ENCODE measurements at places on chromosomes 3 and 15.

GRCh38 chr3:153163393-153163724 is 1.3 kb downstream of the RAP2B start:
- DNase-seq, result no peak

DNA sequence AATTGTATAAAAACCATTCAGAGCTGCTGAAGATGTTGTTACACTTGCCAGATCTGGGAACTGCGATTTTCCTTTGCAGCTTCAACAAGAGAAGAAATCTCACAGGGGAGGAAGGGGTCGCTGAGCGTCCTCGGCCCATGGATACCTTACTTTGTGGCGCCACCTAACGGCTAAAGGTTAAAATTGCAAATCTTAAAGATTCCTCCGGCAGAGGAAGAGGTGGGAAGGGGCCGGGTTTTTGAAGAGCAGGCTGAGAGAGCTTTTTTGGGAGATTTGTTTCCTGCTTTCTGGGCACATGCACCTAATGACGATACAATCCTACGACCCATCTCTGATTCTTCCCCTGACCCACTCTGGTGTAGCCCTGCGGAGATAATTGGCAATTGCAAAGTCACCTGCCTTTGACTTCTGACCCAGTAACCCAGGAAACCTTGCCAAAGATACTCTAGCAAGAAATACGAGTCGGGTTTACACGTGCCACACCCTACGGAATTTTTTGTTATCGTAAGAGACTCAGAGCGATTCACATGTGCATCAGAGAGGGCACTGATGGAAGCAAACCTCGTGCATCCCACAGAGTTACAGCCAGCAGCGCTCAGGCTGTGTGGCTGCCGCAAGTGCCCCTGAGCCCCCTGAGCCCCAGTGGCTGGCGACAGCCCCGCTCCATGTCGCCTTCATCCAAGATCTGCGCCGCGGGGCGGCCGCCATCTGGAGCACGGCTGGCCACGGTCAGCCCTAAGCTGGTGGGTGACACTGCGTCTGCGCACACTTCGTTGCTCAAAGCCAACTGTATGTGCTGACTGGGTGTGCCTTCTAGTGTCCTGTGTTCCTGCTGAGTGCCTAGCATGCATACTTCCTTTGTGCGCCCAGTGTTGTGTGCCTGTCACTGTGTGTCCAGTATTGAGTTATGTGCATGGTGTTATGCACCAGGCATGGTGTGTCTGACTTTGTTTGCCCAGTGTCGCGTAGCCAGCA is 55.2 kb upstream of the CHRNA7 start:
- DNase-seq, result peak; percentile 41

DNA sequence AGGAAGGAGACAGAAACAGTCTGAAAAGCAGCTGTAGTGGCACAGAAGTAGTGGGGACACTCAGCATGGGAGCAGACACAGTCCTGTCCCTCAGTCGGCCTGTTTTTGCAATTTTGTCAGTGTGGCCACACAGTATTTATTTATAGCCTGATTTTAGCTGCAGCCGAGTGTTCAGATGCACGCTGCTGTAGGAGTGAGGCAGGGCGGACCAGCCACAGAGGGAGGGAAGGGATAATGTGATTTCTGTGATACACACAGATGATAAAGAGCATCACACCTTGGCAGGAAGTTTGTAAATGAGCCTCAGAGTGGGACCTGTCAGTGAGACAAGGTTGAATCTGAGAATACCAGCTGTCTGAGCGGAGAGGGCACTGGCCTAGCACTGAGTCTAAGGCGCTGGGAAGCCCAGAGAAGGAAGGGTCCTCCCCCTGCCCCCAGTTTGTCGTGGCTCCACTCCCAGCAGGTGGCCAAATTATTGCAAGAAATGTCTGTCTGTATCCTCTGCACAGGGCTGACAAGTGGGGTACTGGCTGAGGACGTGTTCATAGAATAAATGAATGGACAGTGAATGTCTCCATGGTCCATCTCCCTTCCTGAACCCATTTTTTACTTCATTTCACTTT is 3.8 kb downstream of the PSTPIP1 start:
- no peak for DNase-seq

- DNase-seq, result no peak
These were observed 38.1 kb upstream of the IQSEC1 start for GRCh38 chr3:13111173-13111872.

GRCh38 chr15:36898536-36899126 is 201.7 kb downstream of the MEIS2 start:
- no peak for DNase-seq

GRCh38 chr3:144200004-144200403 is 228.4 kb downstream of the DIPK2A start:
- no peak for DNase-seq

DNA sequence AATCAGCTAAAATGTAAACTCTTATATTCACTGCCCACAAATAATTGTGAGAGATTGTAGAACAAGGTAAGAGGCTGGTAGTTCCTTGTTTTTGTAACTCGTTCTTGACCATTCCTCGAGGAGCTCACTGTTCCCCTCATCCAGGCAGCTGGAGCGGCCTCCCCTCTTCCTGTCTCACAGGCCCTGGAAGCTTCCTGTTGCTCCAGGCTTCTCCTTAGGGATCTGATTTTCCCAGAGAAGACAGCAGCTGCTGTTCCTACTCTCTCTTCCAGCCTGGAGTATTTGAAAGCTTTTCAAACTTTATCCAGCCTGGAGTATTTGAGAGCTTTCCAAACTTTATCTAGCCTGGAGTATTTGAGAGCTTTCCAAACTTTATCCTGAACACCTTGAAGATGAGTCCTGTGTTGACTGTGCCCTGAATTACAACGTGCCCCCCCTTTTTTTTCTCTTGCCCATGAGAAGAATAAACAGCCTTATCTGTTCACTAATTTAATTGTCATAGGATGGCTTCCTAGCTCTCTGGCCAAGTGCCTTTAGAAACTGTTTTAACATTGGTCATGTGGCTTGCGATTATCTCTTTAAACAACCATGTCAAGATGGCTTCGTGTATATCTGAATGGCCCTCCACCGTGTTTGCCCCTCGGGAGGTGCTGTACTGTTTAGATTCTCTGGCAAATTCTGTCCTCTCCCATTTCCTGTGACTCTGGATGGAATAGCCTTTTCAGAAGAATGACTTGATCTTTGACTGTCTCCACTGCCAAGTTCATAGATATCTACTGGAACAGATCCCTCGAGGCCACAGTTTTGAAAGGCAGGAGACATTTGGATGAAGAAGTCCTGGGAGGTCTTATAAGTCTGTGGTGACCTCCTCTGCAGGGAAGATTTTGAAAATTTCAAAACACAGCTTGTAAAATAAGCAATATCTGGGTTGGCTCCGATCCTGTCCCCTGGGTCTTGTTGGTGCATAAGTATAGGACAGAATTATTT is 4.8 kb downstream of the ADAMTSL3 start:
- DNase-seq, result no peak

- DNase-seq, result no peak
These were observed 236.9 kb upstream of the IL12A start for GRCh38 chr3:159751752-159752151.

DNA sequence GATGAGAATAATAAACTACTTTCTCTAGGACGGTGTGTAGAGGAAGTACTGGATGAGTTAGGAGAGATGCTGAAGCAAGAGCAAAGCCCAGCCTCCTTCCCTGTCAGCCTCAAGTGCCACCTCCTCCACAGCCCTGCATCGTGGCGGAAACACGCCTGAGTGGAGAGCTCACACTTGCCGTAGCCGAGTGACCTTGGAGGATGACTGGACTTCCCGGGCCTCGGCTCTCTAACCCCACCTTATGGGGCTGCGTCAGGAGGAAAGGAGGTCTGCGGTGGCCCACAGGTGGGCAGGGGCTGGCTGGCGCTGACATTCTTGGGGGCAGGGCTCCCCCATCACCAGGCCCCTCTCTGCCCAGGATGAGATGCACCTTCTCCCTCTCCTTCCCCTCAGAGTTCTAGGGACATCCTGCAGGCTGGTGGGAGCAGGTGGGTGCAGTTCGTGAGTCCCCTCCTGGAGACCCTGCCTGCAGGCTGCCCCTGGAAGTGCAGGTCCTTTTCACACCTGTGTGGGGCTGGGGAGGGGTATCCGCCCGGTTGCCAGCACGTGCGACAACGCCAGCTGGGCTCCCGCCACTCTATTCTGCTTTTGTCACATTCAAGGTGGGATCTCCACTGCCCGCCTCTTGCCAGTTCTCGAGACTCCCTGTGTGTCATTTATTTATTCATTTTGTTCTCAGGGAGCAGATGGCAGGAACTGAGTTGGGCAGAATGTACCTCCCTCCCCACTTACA is 175.2 kb downstream of the MEGF11 start:
- no peak for DNase-seq

- DNase-seq, result no peak
These were observed 277.9 kb upstream of the SEMA6D start for GRCh38 chr15:47439146-47440111.

DNA sequence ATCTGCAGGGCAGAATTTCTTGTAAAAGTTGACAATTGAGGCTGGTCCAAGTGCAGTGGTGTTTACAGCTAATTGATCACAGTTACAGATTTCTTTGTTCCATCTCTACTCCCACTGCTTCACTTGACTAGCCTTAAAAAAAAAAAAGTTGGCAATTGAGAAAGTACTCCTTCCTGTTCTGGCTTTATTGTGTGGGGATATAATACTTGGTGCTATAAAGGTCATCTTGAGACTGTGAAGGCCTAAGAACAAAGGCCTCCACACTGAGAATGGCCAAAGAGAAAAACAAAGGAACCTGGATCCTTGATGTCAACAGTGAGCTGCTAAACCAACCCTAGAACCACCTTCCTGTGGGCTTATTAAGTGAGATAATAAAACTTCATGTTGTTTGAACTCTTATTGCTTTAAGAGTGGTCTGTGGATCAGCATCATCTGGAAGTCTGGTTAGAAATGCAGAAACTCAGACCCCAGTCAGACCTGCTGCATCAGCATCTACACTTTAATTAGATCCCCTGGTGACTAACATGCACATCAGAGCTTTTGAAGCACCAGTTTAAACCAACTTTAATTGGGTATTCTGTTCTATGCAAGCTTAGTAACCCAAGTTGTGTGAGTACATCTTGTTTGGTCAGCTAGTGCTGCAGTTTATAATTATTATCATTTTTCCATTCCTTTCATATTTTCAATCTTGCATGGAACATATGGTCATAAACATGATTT is 55.2 kb downstream of the TMOD3 start:
- DNase-seq, result no peak

DNA sequence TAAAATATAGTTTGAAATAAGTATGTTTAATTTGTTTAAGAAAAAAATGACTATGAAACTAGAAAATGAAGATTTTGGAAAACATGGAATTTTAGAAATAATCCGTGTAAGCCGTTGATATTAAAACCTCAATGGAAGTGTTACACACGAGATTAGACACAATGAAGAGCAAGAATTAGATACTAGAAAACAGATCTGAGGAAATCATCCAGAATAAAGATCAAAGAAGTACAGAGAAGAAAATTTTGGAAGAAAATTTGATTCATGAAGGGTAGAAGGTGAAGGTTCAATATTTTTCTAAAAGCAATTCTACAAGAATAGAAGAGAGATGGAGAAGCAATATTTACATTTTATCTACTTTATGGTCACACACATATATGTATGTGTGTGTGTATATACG is 52.5 kb upstream of the SATB1 start:
- DNase-seq, result no peak

DNA sequence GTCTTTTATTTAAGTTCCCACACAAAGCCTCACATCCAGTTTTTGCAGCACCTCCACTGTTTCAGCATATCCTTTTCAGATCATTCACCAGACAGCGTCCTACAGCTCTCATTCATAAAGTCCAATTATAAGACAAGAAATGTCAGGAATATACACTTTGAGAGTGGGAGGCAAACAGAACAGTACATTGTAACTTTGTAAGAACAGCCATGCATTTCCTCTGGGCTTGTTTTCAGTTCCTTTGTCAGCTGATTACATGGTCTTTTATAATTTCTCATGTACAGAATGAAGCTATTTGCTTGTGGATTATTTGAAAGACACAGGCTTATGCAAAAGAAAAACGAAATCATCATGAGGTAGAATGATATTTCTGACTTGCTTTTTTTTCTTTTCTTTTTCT is 85.7 kb downstream of the SOX2 start:
- DNase-seq, result no peak

- no peak for DNase-seq
These were observed 94.3 kb upstream of the AADACL2 start for GRCh38 chr3:151639418-151639740.

GRCh38 chr3:67018789-67019526 is 20.9 kb downstream of the KBTBD8 start:
- no peak for DNase-seq

- DNase-seq, result no peak
These were observed 36.1 kb downstream of the CTDSPL start for GRCh38 chr3:37897763-37898162.

DNA sequence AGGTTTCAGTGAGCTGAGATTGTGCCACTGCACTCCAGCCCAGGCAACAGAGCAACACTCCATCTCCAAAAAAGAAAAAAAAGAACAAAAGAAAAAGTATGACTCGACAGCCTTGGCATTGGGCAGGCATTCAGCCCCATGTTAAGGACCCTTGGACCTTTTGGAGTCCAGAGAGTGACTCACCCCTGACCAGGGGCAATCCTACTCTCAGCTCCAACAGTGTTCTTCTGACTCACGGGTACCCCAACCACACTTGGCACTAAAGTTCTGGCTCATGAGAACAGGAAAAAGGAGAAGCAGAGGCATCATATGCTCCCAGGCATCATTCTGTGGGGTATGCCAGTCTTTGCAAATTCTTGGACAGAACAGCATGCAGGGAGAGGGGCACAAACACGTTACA is 252.4 kb upstream of the HES1 start:
- no peak for DNase-seq

GRCh38 chr15:40590667-40591050 is 3.4 kb upstream of the KNL1 start:
- DNase-seq, result no peak

GRCh38 chr3:126540951-126541627 is 17.1 kb downstream of the CHST13 start:
- no peak for DNase-seq

DNA sequence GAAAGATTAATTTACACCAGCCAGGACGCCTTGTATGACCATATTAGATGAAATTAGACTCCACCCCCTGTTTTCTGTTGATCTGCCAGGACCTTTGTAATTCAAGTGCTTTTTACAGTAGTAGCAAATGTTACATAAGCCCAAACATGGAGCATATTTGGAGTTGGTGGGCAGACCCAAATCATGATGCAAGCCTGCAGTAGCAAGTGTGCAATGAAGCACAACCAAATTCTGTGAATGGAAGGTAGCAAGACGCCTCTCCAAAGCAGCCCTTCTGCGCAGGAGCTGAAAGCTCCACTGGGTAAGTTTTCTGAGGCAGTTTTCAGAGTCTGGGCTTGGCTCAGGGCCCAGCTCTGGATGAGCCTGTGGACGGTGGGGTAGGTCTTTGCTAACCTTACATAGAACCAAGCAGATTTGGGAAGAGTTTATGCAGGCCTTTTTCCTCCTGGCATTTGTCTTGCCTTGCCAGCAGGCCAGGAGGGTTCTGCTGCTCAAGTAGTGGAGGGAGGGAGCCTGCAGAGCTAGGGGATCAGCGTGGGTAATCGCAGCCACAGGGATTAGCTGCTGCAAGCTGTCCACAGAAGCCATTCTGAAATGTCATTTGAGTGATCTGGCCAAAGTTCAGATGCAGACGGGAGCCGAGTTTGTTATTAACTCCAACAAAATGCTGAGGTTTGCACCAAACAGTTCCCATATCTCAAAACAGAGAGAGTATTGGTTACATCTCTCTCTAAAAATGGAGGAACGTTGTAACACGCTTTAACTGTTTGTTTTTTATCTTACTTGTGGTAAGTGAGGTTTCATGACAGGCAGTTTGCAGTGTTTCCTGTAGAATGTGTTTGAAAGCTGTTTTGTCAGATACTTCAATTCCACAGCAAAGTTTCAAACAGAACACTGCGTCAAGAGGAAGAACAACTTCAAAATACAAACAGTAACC is 55.4 kb downstream of the PSMD6 start:
- DNase-seq, result no peak
